CD4-positive, alpha-beta memory T cell (primary cell): ENCODE measurements at places on chromosomes 5 and 9. TPM values are rescaled to one million over a fixed set of nuclear protein-coding genes. Genes with fewer than 3 reads are reported as not detected.

The GDA gene
- total RNA-seq: not detected

The ZNF367 gene
- total RNA-seq: 5.4 TPM

The UIMC1 gene
- 57.1 TPM for total RNA-seq

The TMC1 gene
- total RNA-seq: not detected

The DNAH5 gene
- not detected for total RNA-seq

The PTPA gene
- 51.3 TPM for total RNA-seq

The CYLC2 gene
- not detected for total RNA-seq

The KIF24 gene
- total RNA-seq: 0.22 TPM

DNA sequence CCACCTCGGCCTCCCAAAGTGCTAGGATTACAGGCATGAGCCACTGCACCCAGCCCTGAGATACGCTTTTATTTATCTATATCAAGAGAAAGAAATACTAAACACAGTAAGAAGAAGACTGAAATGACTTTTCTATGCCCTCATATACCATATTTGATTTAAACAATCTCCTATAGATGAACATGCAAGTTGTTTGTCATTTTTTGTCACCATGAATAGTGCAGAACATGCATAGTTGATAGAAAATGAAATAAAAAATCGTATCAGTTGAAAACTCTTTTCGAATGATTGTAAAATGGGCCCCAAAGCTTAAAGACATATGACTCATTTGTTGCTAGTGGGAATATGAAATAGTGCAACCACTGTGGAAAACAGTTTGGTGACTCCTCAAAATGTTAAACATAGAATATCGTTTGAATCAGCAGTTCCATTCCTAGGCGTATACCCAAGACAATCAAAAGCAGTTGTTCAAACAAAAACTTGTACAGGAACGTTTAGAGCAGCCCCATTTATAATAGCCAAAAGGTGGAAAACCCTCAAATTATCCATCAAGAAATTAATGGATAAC, 61.4 kb upstream of the ANKH start:
- no peak overlapping the region for H3K4me3 ChIP-seq
- DNase-seq: no peak
- no peak overlapping the region for H3K27ac ChIP-seq
- no peaks in the 10 kb centered on the region for H3K4me1 ChIP-seq
- no peaks in the 10 kb centered on the region for H3K36me3 ChIP-seq
- no peaks in the 10 kb centered on the region for H3K27me3 ChIP-seq

DNA sequence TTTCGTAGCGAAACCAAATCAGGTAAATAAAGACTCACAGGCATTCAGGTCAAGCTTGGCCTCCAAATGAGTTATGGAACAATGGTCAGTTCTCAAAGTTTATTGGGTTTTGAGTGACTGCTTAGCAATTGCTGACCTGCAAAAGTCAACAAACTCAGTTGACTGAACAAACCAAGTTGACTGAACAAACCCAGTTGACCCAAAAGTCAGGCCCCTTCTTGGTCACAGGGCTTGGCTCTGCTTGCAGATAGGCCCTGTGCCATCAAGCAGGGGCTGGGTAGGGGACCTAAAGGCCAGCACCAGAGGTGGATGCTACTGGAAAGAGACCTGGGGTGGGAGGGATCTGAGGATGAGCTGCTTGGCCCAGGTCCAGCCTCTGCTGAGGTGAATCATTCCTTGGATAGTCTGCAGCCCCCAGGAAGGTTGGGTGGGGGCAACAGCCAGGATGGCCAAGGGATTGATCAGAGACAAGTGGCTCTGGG, 64.6 kb downstream of the GADD45G start:
- no peak for DNase-seq
- H3K4me3 ChIP-seq: no peak overlapping the region
- no peak overlapping the region for H3K27ac ChIP-seq
- H3K4me1 ChIP-seq: no peaks in the 10 kb centered on the region
- no peaks in the 10 kb centered on the region for H3K36me3 ChIP-seq

- no peak overlapping the region for H3K27ac ChIP-seq
- H3K27me3 ChIP-seq: no peaks in the 10 kb centered on the region
- no peaks in the 10 kb centered on the region for H3K36me3 ChIP-seq
- H3K4me1 ChIP-seq: no peaks in the 10 kb centered on the region
- no peak for DNase-seq
- H3K4me3 ChIP-seq: no peak overlapping the region
Measured at GRCh38 chr9:111316796-111317195, 13.2 kb downstream of the OR2K2 start.

- no peaks in the 10 kb centered on the region for H3K4me1 ChIP-seq
- H3K27ac ChIP-seq: no peak overlapping the region
- no peak for DNase-seq
- H3K4me3 ChIP-seq: no peak overlapping the region
- H3K27me3 ChIP-seq: no peaks in the 10 kb centered on the region
Measured at GRCh38 chr5:147667363-147667762, 115.2 kb downstream of the JAKMIP2 start.

- H3K27ac ChIP-seq: no peak overlapping the region
- H3K4me1 ChIP-seq: no peaks in the 10 kb centered on the region
- DNase-seq: no peak
- no peaks in the 10 kb centered on the region for H3K36me3 ChIP-seq
- no peaks in the 10 kb centered on the region for H3K27me3 ChIP-seq
Measured at GRCh38 chr5:41527201-41527779, 16.9 kb upstream of the PLCXD3 start.

DNA sequence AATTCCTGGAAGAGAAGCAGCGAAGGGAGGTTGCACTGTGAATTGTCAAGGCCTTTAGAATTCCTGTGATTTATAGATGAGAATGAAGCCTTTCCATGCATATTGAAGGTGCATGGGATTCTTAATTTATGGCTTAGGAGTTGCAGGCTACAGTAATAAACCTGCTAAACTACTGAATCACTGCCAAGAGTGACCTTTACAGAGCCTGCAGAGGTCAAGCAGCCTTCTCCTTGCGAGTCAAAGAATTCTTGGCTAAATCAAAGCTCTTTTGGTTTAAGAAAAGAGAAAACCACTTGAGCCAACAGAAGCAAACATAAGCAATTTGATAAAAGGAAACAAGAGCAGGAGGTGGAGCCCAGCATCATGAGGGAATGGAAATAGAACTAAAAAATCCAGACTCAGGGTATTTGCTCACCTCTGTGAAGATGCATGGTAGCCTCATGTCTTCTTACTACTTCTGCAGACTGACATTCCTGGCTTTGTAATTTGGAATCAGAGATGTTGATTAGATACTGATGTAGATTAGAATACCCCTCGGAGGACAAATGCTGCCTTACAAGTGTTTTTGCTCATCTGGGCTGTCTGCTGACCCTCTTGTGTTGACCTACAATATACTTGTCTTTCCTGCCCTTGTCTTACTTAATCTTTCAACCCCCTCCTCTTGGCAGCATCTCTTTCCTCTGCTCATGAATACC, 90.3 kb upstream of the IFNK start:
- H3K4me3 ChIP-seq: no peak overlapping the region
- H3K27ac ChIP-seq: no peak overlapping the region
- no peaks in the 10 kb centered on the region for H3K4me1 ChIP-seq
- DNase-seq: no peak

DNA sequence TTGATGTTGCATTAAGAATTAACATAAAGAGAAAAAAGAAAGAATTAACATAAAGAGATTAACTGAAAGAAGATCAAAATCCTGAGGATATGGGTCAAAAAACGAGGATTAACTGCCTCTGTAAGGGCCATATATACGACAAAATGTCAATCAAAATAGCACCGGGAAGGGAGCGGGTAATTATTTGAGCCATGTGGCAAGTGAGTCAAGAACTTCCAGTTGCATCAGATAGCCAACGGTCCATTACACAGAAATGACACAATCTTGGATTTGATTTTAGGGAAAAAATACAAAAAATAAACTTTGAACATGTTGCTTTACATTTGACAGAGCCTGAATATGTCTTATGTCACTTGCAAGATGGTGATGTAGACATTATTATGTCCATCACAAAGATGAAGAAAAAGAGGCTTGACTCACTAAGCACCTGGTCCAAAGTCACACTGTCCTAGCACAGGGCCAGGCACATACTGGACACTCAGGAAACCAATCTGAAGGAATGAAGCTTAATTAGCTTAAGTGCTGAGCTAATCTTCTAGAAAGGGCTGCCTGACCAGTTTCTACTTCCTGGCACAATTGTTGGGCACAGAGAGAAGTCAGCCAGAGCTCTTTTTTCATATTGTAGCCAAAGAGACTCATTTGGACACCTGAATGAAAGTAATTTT, 273.2 kb upstream of the PAPPA start:
- no peak overlapping the region for H3K27ac ChIP-seq
- H3K36me3 ChIP-seq: no peaks in the 10 kb centered on the region

DNA sequence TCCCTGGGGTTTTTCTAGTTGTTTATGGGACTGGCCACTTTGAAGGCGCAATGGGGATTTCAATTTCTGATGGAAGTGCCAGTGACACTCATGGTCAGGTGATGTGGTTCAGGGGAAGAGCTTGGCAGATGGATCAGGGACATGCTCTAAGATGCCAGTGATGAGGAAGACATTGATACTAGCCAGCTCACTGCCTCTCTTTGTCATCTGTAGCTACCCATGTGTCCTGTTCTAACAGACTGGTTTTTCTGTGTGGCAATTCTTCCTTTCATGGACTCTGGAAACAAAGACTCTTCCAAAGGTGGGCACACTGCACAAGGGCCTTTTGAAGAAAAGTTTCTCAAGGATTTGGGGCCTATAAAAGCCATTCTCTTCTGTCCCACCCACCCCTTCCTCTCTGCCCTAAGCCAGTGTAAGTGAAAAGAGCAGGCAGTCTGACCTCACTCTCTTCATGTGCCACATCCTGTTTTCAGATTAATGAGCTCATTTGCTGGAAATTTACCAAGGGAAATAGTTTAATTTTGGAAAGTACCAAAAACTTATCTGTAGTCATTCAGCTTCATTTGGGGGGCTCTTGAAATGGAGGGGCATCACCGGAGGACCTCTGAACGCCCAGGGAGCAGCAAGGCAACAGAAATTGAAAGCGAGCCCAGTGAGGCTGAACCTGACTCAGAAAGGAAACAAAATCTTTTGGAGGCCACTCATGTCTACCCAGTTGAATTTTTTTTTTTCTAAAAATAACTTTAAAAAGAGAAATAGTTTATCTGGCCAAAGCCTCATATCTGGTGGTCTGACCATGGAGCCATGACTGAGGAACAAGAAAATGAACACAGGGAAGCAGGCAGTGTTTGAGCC, 4.9 kb upstream of the TRAF1 start:
- no peaks in the 10 kb centered on the region for H3K27me3 ChIP-seq
- peak overlapping the region; percentile 17 for H3K4me3 ChIP-seq
- DNase-seq: peak; percentile 87
- H3K4me1 ChIP-seq: peaks cover 87% of the 10 kb centered on the region
- no peaks in the 10 kb centered on the region for H3K36me3 ChIP-seq
- H3K27ac ChIP-seq: peak overlapping the region; percentile 95
